NCI-H2171 treated with DMSO at 0.1 percent for 48 hours (cell line): ENCODE measurements at places on chromosomes 3 and 15.

DNA sequence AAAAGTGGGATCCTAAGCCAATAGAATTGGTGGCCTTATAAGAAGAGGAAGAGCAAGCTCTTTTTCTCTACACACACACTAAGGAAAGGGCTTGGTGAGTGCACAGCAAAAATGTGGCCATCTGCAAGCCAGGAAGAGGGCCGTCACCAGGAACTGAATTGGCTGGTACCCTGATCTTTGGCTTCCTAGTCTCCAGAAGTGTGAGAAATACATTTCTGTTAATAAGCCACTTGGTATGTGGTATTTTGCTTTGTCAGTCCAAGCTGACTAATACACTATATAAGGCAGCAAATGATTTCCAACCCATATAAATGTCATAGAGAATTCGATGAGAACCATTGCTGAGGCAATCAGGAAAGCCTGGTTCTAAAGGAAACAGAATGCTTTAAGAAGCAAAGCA is 816.3 kb upstream of the SEMA6D start:
- no peak for DNase-seq

GRCh38 chr3:134624537-134625287 is 26.1 kb downstream of the KY start:
- DNase-seq, result no peak

- DNase-seq, result no peak
These were observed 44.9 kb upstream of the B3GALNT1 start for GRCh38 chr3:161150001-161150525.

- DNase-seq, result no peak
These were observed 6.0 kb downstream of the NCKIPSD start for GRCh38 chr3:48679411-48680391.

- peak; percentile 26 for DNase-seq
These were observed 56.7 kb upstream of the MYRIP start for GRCh38 chr3:39752751-39753150.

DNA sequence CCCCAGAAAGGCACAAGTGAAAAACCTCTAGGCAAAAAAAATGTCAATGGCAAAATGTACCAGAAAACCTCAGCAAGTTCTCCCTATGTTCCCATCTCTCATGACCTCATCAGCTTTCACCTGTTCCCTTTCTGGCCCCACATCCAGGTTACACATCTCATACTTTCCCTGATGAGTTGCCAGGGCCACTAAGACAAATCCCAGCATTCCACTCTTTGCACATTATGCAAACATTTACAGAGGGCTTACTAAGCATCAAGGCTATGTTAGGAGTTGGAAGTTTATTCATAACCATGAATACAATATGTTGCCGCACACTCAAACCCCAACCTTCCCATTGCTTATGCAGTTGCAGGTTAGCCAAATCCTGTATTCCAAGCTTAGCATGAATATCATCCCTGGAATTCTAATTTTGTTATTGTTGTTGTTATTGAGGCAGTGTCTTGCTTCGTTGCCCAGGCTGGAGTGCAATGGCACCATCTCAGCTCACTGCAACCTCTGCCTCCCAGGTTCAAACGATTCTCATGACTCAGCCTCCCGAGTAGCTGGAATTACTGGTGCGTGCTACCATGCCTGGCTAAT is 129.3 kb upstream of the UBE2E2 start:
- no peak for DNase-seq

DNA sequence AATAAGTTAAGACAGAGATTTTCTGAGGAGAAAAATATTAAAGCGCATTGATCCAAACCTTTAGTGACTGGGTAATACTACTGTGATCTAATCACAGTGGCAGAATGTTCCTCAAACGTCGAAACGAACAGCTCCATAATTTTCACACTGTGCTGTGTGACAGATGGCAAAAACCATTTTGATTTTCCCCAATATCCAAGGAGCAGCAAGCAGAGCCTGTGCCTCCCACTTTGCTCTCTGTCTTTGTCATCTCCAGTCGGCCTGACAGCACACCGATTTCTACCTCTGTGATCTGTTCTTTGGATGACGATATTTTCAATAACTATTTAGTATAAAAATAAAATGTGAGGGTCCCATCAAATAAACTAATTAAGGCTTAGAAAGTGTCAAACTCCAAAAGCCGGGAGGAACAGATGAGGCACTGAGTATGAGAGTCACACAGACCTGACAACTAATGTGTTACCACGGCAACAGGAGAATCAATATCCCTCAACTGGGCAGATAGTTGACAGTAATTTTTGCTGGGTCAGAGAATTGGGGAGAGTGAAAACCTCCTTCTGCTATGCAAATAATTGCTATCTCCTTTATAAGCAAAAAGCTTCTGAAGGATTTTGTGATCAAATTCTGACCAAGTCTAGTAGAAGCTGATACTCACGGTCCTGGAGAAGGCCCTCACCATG is 489.1 kb upstream of the CFAP20DC start:
- DNase-seq, result peak; percentile 39

GRCh38 chr3:142580061-142580423 is 1.5 kb upstream of the ATR start:
- DNase-seq, result no peak

- DNase-seq, result peak; percentile 2
These were observed 130.9 kb upstream of the SATB1 start for GRCh38 chr3:18556001-18556408.

- DNase-seq, result no peak
These were observed 69.5 kb downstream of the TIPARP start for GRCh38 chr3:156743859-156744258.

DNA sequence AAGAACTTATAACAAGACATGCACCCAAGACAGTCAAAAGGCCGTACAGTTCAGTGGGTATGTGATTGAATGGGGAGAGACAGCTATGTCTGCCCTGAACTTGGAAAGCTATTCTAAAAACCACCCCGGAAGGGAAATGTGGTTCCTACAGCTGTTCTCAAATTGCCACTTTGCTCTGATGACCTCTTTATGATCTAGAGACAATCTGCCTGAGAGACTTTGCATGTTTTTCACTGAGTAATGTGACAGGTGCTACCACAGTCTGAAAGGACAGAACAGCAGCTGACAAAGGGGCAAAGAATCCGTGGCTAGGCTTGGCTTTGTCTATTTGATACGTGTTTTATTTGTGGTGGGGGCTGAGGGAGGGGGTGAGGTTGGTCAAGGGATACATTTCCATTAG is 148.3 kb upstream of the NPHP3 start:
- DNase-seq, result peak; percentile 60

GRCh38 chr3:121545049-121545573 is 677 bp downstream of the POLQ start:
- DNase-seq, result peak; percentile 26

GRCh38 chr3:171334465-171334811 is 125.8 kb downstream of the TNIK start:
- peak; percentile 96 for DNase-seq

GRCh38 chr3:55369141-55369847 is 117.8 kb downstream of the WNT5A start:
- no peak for DNase-seq

GRCh38 chr15:74642348-74642733 is 26.7 kb downstream of the CLK3 start:
- no peak for DNase-seq

GRCh38 chr3:177596816-177597271 is 399.6 kb upstream of the TBL1XR1 start:
- no peak for DNase-seq

- no peak for DNase-seq
These were observed 1.1 kb downstream of the ABHD14A start for GRCh38 chr3:51975852-51976549.

- no peak for DNase-seq
These were observed 24.1 kb downstream of the SMAD3 start for GRCh38 chr15:67089217-67090193.

DNA sequence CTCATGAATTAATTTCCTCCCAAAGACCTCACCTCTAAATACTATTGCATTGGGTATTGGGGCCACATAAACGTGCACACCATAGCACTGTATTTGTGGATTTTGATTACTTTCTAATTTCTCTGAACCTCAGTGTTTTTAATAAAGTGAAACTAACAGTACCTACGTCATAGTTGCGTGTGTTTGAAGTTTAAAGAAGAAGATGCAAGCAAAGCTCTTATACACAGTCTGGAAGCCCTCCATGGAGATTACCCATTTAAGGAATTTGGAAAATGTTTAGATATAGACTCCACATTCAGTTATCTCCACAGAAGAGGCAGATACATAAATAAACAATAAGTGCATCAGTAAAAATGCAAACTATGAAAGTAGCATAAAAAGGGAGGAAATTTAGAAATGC is 581.1 kb upstream of the GBE1 start:
- no peak for DNase-seq

DNA sequence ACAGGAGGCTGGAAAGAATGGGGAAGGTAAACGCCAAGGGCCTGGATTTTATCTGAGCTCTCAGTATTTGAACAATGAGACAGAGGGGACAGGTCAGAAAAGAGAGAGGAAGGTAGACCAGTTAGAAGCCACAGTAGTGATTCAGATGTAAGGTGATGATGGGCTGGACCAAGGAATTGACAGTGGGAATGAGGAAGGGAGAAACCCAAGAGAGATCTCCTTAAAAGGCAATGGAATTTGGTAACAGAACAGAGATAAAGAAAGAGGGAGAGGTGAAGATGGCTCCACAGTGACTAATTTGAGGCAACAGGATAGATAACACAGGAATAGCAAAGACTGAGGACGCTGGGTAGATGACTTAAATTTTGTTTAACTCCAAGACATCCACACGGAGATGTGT is 11.4 kb upstream of the HEG1 start:
- no peak for DNase-seq

DNA sequence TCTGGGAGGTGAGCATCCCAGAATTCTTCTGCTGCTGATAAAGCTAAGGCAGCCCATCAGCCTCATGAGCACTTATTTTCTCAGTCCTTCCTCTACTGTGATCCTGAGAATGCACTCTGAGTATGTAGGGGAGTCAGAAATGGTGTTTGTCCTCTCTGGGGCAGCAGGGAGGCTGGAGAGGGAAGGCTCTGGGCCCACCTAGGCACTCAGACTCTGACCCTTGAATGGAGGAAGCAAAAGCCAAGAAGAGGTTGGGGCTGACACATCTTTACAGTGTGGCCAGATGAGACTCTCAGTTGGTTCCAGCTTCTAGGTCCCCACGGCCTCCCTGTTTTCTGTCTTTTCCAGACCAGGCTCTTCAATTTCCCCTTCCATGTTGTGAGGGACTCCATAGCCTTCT is 36.1 kb upstream of the BLM start:
- no peak for DNase-seq

DNA sequence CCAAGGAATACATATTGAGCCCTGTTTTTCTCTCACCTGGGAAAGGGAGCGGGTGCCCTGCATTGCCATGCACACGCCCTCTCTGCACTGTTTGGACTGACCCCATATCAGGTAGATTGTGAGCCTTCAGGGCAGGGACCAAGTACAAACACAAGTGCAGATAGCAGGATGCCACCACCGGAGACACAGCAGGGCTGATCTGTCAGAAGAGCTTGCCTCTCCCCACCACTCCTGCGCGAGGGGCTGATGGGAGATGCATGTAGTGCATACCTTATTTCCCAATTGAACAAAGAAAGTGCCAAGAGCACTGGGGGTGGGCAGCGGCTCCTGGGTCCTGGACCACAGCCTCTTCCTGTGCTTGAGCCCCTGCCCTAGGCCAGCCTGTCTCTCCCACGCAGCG is 9.0 kb upstream of the SLCO2A1 start:
- no peak for DNase-seq

DNA sequence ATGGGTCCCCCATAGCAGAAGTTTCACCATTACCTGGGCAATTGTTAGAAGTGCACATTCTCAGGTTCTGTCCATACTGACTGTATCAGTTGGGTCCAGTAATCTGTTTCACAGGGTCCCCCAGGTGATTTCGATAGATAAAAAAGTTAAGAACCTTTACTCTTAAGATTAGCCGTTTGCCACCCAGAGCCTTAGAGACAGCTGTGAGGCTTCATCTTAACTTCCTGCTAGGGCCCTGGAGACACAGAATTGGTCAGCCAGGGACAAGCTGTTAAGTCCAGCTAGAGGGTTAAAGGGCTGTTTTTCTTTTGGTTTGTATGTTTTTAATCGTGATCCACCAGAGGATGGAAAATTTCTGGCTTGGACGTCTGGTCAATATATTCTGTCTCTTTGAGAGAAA is 6.7 kb downstream of the FAM162A start:
- DNase-seq, result no peak

GRCh38 chr15:40894681-40895448 is 615 bp downstream of the VPS18 start:
- DNase-seq, result peak; percentile 63

DNA sequence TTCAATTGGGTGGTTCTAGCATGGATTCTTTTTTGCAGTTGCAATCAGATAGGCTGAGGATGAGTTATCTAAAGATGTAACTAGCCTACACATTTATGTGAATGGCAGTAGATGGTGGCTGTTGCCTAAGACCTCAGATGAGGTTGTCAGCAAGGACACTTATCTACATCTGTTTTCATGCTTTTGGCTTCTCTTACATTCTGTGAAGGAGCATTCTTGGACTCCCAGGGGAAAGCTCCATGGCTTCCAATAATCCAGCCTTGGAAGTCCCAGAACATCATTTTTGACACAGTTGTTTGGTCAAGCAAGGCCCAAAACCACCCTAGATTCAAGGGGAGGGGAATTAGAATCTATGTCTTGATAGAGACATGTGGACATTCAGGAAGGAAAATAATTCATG is 332.2 kb upstream of the RBMS3 start:
- no peak for DNase-seq

GRCh38 chr3:140761076-140761639 is 83.3 kb downstream of the TRIM42 start:
- no peak for DNase-seq

DNA sequence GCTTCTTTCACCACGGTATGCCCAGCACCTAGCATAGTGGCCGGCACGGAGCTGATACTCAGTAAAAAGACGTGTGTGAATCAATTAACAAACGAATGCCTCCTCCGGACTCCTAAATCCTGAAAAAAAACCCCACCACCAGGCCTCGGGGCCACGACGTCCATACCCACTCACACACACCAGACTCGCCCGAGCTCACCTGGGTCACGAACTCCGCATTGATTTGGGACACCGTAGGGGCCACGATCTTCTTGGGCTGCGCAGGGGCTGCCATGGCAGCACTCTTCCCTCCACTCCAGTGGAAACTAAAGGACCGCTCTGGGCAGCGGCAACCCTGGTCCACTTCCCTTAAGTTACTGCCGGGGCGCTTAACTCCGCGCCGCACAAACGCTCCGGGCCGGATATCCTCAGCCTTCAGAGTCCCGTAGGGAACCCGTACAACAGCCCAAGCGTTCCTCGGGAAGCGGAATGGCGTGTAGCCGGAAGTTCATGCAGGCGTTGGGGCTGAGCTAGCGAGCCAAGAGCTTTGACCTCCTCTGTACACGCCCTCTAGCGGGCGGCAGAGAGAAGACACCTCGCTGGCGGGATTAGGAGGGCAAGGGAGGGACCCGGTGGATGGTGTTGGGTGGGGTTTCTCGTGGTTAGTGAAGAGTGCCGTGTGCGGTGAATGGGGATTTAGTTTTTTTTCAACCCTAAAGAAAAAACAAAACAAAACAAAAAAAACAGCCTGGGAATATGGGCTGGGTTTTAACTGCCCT is at the start of gene AQR:
AQR (minus strand) TSS at position 403 of the 758 bp plus-strand sequence; CDS start at position 274, 129 bp downstream.
- DNase-seq, result peak; percentile 98

DNA sequence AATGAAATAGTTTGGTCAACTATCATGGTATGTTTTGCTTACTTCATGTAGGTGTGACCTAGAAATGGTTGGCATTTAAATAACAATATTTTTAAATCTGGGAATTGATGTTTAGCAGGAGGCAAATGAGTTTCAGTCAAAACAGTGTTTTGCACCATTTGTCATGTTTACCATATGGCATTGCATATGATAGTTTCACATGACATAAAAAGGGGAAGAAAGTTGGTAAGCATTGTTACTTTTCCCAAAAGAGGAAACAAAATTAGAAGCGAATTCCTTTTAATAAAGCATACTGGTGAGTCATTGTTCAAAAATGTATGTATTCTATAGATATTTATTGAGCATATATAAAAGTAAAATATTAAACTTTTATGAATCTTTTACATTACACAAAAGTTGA is 2.3 kb downstream of the RNF13 start:
- no peak for DNase-seq
